ENCODE measurements at places on chromosomes 13 and 19.
A peak's percentile ranks its signal among the peaks of the same experiment; 100 is the strongest.

DNA sequence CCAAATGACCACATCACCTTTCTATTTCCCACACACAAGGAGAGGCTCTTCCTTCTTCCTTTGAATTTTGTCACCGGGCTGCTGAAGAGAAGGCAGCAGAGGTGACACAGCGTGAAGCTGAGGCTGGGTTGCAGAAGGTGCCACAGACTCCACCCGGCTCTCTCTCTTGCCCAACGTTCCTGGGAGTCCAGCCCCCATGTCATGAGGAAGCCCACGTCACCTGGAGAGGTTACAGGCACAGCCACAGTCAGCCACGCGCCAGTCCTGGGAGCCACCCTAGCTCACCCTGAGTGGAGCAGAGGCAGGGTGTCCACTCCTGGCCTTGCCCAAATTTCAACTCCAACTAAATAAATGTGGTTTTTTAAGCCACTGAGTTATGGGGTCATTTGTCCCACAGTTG is 4.8 kb upstream of the TMEM255B start:
- DNase-seq: no peak

GRCh38 chr13:21709697-21710096 is 38.8 kb downstream of the FGF9 start:
- DNase-seq: no peak

GRCh38 chr19:32407004-32407992 is 1.7 kb downstream of the DPY19L3 start:
- peak; percentile 80 for DNase-seq

DNA sequence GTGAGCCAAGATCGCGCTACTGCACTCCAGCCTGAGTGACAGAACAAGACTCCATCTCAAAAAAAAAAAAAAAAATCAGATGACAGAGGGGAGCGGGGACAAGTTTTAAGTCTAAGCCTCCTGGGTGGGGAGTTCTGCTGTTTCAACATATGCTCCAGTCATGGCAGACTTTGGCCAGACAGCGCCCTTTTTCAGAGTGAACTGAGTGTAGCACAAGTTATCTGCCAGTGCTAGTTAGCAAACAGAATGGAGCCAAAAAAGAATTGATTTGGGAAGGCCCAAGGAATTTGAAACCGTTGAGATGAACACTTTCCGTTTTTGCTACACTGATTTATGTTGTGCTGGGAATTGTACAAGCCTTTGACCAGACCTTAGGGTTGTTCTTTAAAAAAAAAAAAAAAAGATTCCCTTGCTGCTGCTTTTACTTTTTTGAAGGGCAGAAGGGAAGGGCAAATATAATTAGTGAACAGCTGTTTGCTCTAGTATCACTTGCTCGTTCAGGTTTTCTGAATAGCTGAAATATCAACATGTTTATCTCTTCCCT is 5.7 kb downstream of the ACTN4 start:
- no peak for DNase-seq

GRCh38 chr13:39811696-39812095 is 156.2 kb downstream of the COG6 start:
- no peak for DNase-seq

DNA sequence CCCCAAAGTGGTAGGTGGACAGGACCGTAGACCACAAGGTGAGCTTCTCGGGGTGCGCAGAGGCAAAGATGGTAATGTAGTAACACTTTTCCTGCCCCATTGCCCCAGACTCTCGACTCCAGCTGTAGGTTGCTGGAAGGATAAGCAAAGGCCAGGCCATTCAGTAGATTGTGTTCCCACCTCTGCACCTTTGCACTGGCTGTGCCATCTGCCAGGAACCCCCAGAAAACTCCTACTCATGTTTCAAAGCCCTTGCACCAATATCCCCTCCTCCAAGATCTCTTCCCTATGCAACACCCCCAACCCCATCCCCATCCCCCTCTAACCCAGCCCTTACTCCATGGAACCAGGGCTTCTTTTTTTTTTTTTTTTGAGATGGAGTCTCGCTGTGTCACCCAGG is 18.3 kb downstream of the IL12RB1 start:
- DNase-seq: no peak

Measured in upper lobe of right lung (tissue), 1 donor.